ENCODE measurements at places on chromosomes 12 and 14. TPM values are rescaled to one million over a fixed set of nuclear protein-coding genes. Genes with fewer than 3 reads are reported as not detected.

LRP1 gene
- total RNA-seq: 384 TPM

PMEL gene
- total RNA-seq: 1.3 TPM

SDR39U1 gene
- 7.5 TPM for total RNA-seq

RPGRIP1 gene
- not detected for total RNA-seq

CDH24 gene
- 7.6 TPM for total RNA-seq

RTL1 gene
- total RNA-seq: under 0.01 TPM

RERG gene
- total RNA-seq: not detected
